ENCODE measurements at places on chromosomes 6 and 20. TPM values are rescaled to one million over a fixed set of nuclear protein-coding genes. Genes with fewer than 3 reads are reported as not detected.

Gene LY6G6C
- total RNA-seq, result 0.15 TPM

Gene RAET1E
- total RNA-seq, result 1.7 TPM

Gene TULP1
- total RNA-seq, result not detected

Gene EYS
- total RNA-seq, result 0.27 TPM

Gene ACTL10
- 3.4 TPM for total RNA-seq

Gene MCHR2
- total RNA-seq, result not detected

Gene PTCRA
- total RNA-seq, result not detected

Gene GTSF1L
- not detected for total RNA-seq

Gene PREX1
- 0.08 TPM for total RNA-seq

Gene DPPA5
- total RNA-seq, result not detected

Gene MROH8
- total RNA-seq, result not detected

Gene CCDC28A
- total RNA-seq, result 10.9 TPM

Gene TOX2
- 0.76 TPM for total RNA-seq

Gene GPR6
- not detected for total RNA-seq

Gene SH3BGRL2
- 2.3 TPM for total RNA-seq

Gene SYCP2
- 0.04 TPM for total RNA-seq

Gene RSPO3
- not detected for total RNA-seq

Gene IL17A
- total RNA-seq, result not detected

Gene RPP40
- 22.7 TPM for total RNA-seq

Gene SCRT2
- not detected for total RNA-seq

Gene RAD21L1
- not detected for total RNA-seq

Gene BCAS1
- not detected for total RNA-seq

Gene PTGIS
- not detected for total RNA-seq

Gene CALHM6
- 2.5 TPM for total RNA-seq

Gene STX16
- 15.7 TPM for total RNA-seq

Gene HCK
- not detected for total RNA-seq

Gene ADGRG6
- 19.3 TPM for total RNA-seq

Gene RTN4IP1
- total RNA-seq, result 5.5 TPM

Gene BPI
- not detected for total RNA-seq

Gene HLA-DRB1
- total RNA-seq, result not detected

Gene HLA-DQB1
- total RNA-seq, result 17.6 TPM

Gene CALHM5
- total RNA-seq, result 0.04 TPM

Gene RIPOR2
- total RNA-seq, result not detected

Gene AGER
- 1.8 TPM for total RNA-seq

Gene OSER1
- 29.1 TPM for total RNA-seq

Gene HEY2
- not detected for total RNA-seq

Gene DNAH8
- not detected for total RNA-seq

Gene TAGAP
- total RNA-seq, result not detected

Gene FOXF2
- 0.49 TPM for total RNA-seq

Gene CPXM1
- not detected for total RNA-seq

Gene KCNQ5
- total RNA-seq, result 1.9 TPM

Gene LINC00237
- total RNA-seq, result not detected

Gene CLPSL1
- not detected for total RNA-seq

Gene SIM1
- not detected for total RNA-seq

Gene TFAP2C
- 7.3 TPM for total RNA-seq

All from hair follicular keratinocyte (primary cell).